Fibroblast of skin of abdomen (primary cell): ENCODE measurements at places on chromosomes 5 and 9.

- DNase-seq, result no peak
These were observed 88.4 kb downstream of the AK8 start for GRCh38 chr9:132789719-132790118.

DNA sequence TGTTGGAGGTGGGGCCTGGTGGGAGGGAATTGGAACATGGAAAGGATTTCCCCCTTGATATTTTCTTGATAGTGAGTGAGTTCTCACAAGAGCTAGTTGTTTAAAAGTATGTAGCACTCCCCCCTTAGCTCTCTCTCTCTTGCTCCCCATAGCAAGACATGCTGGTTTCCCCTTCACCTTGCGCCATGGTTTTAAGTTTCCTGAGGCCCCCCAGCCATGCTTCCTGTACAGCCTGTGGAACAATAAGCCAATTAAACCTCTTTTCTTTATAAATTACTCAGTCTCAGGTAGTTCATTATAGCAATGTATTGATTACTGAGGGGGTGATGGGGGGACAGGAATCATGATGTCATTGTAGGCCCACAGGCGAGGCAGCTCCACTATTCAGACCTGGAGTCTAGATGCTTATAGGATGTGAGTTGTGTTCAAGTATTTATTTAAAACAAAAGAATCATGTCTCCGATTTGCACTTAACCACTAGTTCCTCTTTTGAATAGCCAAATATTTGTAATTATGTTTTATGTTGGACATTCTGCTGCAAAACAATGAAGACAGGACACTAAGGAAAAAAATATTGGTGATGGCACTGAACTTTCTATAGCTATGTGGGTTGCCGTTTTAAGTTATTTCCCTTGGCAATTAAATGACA, 156.6 kb downstream of the TMEM38B start:
- DNase-seq, result no peak

GRCh38 chr5:148981353-148981752, 81.5 kb downstream of the SH3TC2 start:
- no peak for DNase-seq

GRCh38 chr5:177426566-177427210, at the start of gene GRK6:
TSS of gene GRK6 (plus strand) at chr5:177426676. CDS start at chr5:177426846, 170 bp downstream.
- no peak for DNase-seq

DNA sequence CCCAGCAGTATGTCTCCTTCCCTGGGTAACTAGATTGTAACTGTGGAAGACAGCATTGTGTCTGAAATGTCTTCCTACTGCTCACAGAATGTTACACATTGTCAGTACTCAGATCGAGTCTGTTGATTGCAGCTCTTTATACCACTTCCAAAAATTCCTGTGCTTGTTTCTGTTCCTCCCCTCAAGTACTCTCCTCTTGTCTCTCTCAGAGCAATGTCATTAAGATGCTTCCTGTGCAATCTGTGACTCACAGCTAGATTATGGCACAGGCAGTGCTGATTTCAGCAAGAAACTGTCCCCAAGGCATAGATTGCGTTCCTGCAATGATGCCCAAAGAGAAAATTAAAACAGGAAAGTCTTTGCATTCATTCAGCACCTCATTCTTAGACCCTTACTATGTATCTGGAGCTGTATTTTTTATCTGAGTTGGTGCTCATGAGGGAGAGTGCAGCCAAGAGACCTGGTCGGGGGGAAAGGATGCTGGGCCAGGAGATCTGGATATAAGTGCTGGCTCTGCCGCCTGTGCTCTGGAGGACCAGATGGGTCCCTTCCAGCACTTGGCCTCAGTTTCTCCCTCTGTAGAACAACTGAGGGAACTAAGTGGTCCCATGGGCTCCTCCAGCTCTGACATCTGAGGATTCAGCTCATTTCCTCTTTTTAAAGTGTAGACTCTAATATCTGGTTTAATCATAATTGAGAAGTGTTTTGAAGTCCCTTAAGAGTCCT, 40.8 kb upstream of the GNPDA1 start:
- DNase-seq, result peak; percentile 51

DNA sequence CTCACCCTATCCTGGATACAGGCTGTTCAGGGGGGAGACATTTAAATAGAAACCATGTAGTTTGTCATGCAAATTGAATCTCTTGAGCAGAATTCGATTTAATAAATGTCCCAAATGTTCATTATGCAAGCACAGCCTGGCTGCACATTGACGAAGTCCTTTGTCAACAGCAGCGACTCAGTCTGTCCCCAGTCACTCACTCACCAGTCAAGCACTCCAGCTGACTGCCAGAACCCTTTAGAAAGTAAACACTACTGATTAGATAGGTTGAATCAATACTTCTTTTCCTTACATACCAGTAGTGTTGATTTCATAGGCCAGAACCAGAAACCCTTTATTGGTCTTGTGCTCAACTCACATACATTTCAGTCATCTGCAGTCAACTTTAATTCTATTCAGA, 27.5 kb downstream of the CDH6 start:
- no peak for DNase-seq

GRCh38 chr9:91045041-91045440, 243.4 kb downstream of the SYK start:
- DNase-seq, result no peak

GRCh38 chr5:76715736-76716455, at the start of gene F2R:
TSS of gene F2R (plus strand) at chr5:76716126. CDS start at chr5:76716308, 182 bp downstream.
- peak; percentile 71 for DNase-seq

DNA sequence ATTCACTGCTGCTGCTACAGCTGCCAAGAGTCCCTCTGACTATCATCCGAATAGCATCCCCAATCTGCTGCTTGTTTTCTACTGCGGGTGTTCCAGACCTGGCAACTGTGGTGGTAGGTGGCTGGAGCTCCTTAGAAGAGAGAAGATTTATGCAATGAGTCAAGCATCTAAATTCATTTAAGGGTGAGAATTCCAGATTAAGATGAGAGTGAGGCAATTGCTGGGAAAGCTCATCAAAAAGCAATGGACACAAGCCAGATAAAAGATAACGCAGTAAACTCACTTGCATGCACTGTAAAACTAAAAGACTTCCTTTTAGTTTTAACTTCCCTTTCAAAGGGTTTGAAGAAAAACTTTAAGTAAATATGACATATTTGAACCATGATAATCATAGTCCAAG, 3.9 kb downstream of the PLK2 start:
- peak; percentile 27 for DNase-seq

DNA sequence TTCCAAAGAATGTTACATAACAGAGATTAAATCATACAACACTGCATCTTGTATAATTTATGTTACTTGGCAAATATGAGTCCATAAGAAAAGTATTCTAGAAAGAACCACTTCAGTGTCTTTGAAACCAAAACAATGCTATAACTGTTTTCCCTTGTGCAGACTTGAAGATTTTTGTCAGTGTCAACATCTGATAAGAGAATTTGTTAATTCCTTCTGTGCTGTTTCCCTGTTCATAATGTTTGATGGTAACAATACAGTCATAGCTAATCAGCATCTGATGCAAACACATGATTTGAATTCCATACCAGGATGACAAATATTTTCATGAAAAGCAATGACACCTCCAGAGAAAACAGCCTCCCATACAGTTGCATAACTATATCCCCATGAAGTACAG, 306.8 kb downstream of the SEMA5A start:
- DNase-seq, result peak; percentile 52

DNA sequence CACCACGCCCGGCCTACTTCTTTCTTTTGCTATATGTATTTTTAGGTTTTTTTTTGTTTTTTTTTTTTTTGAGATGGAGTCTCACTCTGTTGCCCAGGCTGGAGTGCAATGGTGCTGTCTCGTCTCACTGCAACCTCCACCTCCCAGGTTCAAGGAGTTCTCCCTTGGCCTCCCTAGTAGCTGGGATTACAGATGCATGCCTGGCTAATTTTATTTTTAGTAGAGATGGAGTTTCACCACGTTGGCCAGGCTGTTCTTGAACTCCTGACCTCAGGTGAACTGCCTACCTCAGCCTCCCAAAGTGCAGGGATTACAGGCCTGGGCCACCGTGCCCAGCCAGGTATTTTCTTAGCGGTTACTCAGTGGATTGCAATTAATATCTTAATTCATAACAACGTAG, 23.9 kb upstream of the C5orf24 start:
- no peak for DNase-seq

GRCh38 chr9:95954940-95955339, 79.4 kb downstream of the ERCC6L2 start:
- DNase-seq, result no peak

- peak; percentile 8 for DNase-seq
These were observed 72.0 kb upstream of the NR4A3 start for GRCh38 chr9:99749641-99750040.

- peak; percentile 29 for DNase-seq
These were observed 98.9 kb upstream of the CPEB4 start for GRCh38 chr5:173789031-173789920.

DNA sequence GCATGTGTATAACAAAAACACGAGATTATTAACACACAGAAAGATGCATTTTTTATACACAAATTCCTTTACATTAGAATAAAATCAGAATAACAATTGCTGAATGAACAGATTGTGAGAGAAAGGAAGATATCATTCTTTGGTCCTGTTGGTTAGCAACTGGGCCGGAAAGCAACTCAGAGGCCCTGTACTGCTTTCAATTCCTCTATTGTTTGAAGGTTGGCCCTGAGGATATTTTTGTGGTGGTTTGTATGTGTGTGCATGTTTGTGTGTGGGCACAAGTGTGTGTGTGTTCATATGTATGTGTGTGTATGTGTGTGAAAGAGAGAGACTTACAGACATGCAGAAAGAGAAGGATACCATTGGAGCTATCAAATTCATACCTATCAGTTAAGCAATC, 356.8 kb upstream of the DMAC1 start:
- DNase-seq, result no peak

DNA sequence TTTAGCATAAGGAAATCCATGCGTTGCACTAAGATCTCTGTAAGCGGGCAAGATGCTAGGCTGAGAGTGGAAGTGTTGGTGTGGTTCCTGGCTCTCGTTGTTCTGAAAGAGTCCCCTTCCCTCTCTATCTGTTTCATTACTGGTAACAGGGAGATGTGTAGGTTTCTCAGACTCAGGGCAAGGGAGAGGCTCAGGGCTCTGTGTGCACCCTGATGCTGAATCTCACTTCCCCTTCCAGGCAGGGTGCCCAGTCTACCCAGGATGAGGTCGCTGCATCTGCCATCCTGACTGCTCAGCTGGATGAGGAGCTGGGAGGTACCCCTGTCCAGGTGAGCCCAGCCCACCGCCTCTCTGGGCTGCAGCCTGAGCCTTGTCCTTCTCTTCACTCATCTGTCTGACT, 45.7 kb downstream of the STOM start:
- DNase-seq, result no peak

DNA sequence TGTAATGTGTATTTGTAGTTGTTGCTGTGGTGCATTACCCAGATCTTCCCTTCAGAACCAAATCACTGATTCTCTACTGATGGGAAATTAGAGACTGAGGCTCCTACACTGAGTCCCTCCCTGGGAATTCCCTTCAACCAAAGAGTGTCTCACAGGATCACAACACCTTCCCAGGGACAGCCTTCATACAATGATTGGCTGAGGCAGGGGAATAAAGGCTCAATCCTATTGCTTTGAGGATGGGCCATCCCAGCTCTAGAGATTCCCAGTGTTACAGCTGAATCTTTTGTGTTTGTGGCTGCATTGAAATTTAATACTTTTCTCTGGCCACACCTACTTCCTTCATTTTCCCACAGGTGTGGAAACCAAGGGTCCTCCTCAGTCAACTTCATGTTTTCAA, 96.4 kb upstream of the ELL2 start:
- no peak for DNase-seq

DNA sequence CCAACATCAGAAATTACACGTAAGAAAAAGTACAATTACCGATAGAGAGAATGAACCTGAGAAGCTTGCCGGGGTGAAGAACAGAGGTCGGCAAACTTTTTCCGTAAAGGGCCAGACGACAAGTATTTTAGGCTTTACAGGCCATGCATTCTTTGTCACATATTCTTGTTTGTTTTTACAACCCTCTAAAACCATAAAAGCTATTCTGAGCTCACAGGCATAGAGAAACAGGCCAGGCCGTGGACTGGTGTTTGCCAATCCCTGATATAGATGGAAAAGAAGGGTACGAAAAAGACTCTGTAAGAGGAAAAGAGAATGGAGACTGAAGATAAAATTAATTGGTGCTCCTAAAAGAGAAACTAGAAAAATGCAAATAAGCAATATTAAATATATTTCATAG, 15.4 kb downstream of the SFXN1 start:
- DNase-seq, result no peak

GRCh38 chr5:91307048-91307447, 76.1 kb downstream of the ARRDC3 start:
- peak; percentile 49 for DNase-seq

DNA sequence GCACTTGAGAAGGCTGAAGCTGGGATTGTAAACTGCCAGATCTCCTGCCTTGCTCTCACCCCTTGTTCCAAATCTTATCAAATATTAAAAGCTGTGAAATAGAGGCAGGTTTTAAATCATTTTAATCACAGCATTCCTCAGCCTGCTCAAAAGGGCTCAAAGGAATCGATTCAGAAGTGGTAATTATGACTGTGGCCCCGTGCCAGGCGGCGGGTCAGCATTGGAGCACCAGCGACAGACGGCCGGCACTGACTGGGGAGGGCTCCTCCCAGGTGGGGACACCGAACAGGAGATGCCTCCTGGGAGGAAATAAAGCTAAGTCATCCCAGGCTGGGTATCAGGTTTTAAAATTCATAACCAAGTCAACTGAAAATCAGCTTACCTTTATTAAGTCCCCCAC, 66.7 kb downstream of the KCNIP1 start:
- no peak for DNase-seq

- no peak for DNase-seq
These were observed 37.9 kb downstream of the CCNJL start for GRCh38 chr5:160274483-160274931.

- peak; percentile 55 for DNase-seq
These were observed at the start of gene DMRTA1 for GRCh38 chr9:22446589-22446949. TSS of gene DMRTA1 (plus strand) at chr9:22446824. CDS start at chr9:22447066, 242 bp downstream.

GRCh38 chr5:133957080-133957479, 11.3 kb downstream of the C5orf15 start:
- no peak for DNase-seq

DNA sequence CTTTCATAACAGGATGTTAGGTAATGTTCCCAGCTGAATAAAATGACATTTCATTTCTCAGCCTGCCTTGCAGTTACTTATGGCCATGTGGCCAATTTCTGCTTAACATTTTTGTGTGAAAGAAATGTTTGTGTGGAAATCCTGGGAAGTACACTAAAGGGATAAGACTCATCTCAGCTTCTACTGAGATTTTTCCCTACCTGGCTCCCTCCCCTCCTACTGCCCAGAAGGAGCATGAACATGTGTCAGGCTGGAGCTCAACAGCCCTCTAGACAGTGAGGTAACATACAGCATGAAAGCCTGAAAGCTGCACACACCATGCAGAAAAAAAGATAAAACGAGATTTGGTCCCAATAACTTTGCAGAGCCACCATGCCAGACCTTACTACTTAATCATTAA, 288.4 kb upstream of the COX7C start:
- no peak for DNase-seq

DNA sequence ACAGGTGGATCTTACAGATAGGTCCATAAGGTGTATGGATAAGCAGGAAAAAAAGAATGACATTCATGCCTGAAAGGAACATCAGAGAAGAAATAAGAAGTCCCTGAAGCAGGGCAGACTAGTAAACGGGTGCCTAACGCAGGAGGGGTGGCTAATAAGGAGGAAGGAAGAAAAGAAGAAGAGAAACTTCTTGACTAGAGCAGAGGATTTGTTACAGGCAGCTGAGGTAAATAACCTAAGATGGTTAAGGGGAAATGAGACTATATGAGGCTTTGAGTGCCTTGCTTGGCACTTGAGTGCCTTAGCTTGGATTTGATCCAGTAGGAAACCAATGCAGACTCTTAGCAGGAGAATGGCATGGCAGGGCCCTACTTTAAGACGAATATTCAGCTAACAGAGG, 313.5 kb upstream of the PDE4D start:
- DNase-seq, result no peak

- no peak for DNase-seq
These were observed 19.2 kb downstream of the SLC23A1 start for GRCh38 chr5:139363937-139364336.

- DNase-seq, result no peak
These were observed 15.9 kb upstream of the GPX3 start for GRCh38 chr5:151004499-151004898.
